ENCODE measurements at places on chromosomes 1 and 21. TPM values are rescaled to one million over a fixed set of nuclear protein-coding genes. Genes with fewer than 3 reads are reported as not detected.

CHAF1B gene
- 1.3 TPM for polyA plus RNA-seq

ESPN gene
- 0.53 TPM for polyA plus RNA-seq

TNNT2 gene
- polyA plus RNA-seq = 94.9 TPM

DISC1 gene
- 1.6 TPM for polyA plus RNA-seq

ACTA1 gene
- polyA plus RNA-seq = 7.9 TPM

LAMC1 gene
- polyA plus RNA-seq = 178 TPM

HFM1 gene
- polyA plus RNA-seq = 0.77 TPM

LYSMD1 gene
- 14.0 TPM for polyA plus RNA-seq

TBX19 gene
- polyA plus RNA-seq = 1.8 TPM

LYPD8 gene
- polyA plus RNA-seq = not detected

FUCA1 gene
- polyA plus RNA-seq = 37.0 TPM

HAPLN2 gene
- polyA plus RNA-seq = 4.0 TPM
